ENCODE measurements at places on chromosomes 7 and 10.

DNA sequence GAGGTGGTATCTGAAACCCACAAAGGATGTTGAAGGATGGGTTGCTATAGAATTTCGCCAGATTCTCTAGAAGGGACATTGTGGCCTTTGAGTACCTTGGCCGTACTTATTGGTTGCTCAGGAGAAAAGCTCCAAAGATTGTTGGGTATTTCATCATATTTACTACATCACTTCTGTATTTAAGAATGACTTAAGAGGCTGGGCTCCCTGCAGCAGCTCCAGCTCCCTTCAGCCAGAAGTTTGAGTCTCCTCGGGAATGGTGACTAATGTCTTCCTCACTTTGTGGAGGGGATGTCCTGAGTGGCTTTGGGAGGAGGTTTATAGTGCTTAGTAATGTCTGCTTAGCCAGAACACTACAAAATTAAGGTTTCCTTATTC lies 18.1 kb downstream of the MINDY4 start:
- no peak for DNase-seq

GRCh38 chr7:28773423-28774145 lies 184.5 kb downstream of the TRIL start:
- DNase-seq = no peak

- DNase-seq = no peak
These were observed 47.4 kb downstream of the PRPF18 start for GRCh38 chr10:13634207-13634606.

DNA sequence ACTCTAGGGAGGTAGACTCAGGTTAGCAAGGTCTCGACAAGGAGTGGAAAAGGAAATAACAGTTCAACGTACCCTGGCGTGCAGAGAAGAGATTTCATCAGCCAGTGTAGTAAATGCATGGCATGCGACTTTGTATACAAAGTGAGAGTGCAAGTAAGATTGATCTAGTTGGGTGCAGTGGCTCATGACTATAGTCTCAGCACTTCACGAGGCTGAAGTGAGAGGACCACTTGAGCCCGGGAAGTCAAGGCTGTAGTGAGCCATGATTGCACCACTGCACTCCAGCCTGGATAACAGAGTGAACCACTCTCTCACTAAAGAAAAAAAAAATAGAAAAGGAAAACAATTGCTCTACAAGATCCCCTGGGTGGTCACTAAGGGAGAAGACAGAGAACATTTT lies 528.6 kb downstream of the SORCS1 start:
- DNase-seq = no peak

- DNase-seq = no peak
These were observed 56.4 kb upstream of the C1GALT1 start for GRCh38 chr7:7125963-7126362.

DNA sequence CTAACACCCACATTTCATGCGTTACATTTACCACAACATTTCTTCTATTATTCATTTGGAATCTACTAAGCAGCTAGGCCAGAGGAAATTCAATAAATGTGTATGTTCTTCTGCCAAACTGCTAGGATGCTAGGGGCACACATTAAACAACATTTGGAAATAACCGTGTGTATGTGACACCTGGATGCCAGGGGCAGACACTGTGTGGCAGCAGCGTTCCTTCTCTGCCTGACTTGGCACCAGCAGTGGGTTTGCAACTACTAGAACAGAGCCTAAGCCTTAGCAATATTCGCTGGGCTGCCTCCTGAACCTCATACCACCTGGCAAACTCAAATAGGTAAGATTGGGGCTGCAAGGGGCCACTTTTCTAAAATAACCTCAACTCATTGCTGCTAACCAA lies 182.1 kb downstream of the CHCHD3 start:
- DNase-seq = no peak

- no peak for DNase-seq
These were observed 82.8 kb downstream of the MAPK8 start for GRCh38 chr10:48389272-48389671.

DNA sequence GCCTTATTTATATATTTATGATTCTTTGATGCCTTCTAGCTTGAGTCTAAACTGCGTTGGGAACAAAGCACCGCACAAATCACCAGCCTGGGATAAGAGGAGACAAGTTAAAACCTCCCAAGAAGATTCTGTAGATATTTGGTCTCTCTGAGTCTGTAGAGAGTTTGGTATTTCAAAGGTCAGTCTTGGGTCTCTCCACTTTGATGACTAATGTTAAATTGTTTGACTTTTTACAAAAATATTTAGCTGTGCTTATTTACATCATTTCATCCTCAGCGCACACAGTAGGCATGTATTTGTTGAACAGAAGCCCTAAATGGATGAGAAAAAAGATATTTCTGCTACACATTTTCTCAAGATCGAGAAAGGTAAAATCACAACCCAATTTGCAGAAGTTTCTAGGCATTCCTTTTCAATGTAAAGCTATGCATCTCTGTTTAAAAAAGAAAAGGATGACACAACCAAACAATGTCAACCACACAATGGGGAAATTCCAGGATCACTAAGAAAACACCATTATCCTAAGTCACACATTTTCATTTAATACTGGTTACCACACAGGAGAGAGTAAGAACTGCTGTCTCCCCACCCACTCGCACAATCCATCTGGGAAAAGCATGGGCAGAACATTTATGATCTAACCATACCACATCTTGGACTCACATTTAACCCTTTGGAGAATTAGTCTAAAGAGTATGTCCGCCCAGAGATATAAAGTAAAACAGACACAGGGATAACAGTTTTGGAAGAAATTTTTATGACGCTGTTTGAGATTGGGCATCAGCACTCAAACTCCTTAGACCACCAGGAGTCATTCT lies 4.4 kb downstream of the CDK6 start:
- DNase-seq = no peak

DNA sequence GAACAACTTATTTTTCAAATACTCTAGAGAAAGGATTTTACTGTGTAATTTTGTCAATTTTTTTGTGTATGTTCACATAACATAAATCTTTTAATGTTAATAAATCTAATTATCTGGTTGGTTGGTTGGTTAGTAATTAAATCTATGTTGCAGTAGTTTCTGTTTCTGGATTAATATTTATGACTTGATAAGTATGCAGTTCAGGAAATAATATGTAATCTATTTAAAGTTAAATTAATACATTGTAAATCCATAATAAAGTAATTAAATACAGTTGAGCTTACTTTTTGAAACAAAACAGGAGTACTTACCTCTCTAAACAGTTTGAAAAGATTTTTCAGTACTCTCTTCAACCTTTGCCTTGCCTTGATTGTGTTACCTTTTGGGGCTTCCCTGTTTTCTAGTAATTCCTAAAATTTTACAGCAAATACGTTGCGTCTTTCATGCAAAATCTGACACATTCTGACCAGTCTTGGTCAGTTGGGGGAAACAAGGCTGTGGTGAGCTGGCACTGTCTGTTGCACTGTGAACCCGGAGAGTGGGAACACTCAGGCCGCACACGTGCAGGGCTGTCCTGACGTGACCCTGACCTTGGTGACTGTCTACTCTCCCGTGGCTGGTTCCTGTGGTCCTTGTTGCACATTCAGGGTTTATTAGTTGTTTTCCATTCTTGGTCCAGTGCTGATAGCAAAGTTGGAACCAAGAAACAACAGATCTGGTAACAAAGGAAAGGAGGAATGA lies 45.6 kb upstream of the FGL2 start:
- no peak for DNase-seq

- peak; percentile 80 for DNase-seq
These were observed 105.2 kb upstream of the PPIF start for GRCh38 chr10:79241990-79242619.

DNA sequence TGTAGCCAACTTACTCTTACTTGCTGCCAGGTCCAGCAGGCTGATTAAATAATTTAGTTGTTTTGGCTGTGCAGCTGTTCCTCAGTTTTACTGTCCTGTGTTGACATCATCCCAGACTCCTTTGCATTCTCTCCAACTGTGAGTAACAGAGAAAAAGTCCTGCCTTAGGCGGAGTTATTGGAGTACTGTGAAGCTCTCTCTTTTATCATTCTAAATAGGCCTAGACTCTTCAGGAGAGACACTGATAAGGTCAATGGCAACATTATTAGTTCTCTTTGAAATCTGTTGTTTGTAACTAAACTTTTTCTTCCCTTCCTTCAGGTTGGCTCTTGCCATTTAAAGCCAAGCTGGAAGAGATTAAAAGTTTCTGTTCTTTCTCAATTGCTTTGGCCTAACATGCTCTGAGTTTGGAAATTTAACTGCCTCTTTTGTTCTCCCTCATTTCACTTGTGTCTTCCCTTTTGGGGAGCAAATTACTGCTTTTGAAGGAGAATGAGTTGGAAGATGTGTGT lies 215.7 kb upstream of the CSTF2T start:
- no peak for DNase-seq

Data from activated CD8-positive, alpha-beta memory T cell treated with anti-CD3 and anti-CD28 coated beads for 24 hours (primary cell).